ENCODE measurements at places on chromosomes 12 and 14. TPM values are rescaled to one million over a fixed set of nuclear protein-coding genes. Genes with fewer than 3 reads are reported as not detected.

DNAL1 gene
- total RNA-seq, result 6.0 TPM

SLC10A1 gene
- not detected for total RNA-seq

LMNTD1 gene
- total RNA-seq, result 0.44 TPM

TRPV4 gene
- 2.5 TPM for total RNA-seq

SPRYD4 gene
- 1.7 TPM for total RNA-seq

TGM1 gene
- total RNA-seq, result 1.5 TPM

PPP1R12A gene
- 72.3 TPM for total RNA-seq
